ENCODE measurements at places on chromosomes 5 and 9.

DNA sequence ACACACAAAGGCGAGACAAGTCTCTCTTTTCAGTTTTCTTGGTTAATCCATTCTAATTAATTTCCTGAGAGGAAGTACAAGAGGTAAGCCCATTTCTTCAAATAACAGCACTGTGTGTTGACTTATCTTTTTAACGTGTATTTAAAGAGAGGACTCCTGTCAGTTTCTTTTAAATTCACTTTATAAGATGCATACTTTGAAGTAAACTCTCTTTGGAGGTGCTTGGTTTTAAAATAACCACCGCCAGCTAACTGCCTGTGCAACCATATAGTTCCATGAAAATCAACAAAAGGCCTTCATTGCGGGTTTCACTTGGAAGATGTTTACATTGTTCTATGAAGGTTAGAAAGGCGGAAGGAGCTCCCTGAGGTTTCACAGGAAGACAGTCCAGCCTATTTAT lies 13.1 kb upstream of the SERINC5 start:
- DNase-seq: no peak

DNA sequence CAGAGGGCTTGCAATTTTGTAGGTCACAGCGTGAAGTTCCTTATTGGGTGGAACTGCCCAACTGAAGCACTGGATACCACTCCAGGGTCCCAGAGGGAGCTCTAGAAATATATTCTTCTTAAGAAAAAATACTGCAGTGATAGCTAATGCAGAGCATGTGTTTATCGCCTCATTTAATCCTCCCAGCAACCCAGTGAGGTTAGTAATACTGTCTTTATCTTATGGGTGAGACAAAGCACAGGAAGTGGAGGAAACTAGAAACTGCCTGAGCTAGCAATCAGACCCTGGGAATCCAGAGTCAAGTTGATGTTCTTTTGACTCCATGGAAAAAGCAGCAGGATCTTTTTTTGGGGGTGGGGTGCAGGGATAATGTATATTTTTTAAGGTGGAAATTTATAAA lies 153.3 kb downstream of the PJA2 start:
- DNase-seq: no peak

GRCh38 chr9:20872340-20872977 lies 159.0 kb downstream of the HACD4 start:
- DNase-seq: no peak

DNA sequence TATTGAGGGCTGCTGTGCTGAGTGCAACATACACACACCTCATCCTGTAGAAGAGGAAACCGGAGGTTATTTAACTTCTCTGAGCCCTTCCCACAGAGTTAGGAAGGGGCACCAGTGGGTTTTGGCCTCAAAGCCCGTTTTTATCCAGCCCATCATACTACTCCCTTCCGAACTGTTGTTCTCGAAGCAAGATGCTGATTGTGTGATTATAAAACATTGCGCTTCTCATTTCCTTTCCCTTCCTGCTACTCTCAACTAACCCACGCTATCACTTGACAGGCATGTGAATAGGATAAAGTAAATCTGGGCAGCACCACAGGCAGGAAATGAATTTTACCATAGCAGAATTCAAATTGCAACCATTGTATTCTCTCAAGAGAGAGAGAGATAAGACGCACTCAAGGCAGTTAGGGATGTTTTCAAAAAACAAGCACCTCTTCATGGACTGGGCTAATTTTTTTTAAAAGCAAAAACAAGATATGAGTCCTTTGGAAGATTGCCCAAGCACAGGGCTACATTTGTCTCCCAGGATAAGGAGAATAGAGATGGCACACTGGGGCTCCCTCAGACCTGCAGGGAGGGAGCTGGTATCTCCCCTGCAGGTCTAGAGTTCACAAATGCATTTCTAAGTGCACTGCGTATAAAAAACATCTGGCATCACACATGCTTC lies 52.6 kb downstream of the GNA14 start:
- no peak for DNase-seq

DNA sequence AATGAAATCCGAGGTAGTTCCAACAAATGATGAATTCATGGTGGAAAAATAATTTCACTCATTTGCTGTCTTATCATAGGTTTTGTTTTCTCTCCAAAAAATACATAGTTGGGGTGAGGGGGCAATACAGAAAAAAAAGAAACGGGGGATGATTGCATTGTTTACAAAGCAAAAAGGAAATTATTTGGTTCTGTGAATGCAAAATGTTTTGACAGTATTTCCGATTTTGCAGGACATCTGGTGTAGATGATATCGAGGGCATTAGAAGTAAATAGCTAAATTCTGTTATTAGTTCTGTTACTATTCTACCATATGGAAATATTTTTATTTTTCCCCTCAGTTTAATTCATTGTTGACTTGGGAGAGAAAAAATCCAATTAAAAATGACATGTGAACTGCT lies 201.7 kb downstream of the MARCHF11 start:
- no peak for DNase-seq

- no peak for DNase-seq
Observed at GRCh38 chr5:17185773-17186172, 31.7 kb upstream of the BASP1 start.

GRCh38 chr5:150904479-150905311 lies at the start of gene ZNF300:
TSS of gene ZNF300 (minus strand) at chr5:150904980. CDS start at chr5:150903155, 1,825 bp downstream.
- DNase-seq: peak; percentile 23
